Stimulated activated CD4-positive, alpha-beta T cell treated with anti-CD3 and anti-CD28 coated beads, TNF-alpha, amount 100 ng/mL, for 1 hour (primary cell): ENCODE measurements at places on chromosomes 12 and 14.

DNA sequence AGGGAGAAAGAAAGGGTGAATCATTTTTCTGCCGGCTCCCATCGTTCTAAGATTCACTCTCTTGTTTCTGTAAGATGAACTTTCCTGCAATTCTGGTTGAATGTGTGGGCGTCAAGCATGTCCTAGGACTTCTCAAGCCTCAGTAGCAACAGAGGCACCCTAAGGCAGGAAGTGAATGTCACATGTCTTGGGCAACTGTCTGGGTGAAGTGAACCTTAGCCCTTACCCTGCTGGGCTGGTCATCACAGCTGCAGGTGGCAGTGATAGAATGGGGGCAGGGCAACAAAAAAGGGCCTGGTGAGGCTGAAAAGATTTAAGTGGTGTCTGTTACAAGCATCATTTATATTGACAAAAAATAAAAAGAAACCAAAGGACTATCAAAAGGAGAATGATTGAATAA, 45.9 kb upstream of the CAND1 start:
- DNase-seq = no peak

- no peak for DNase-seq
These were observed 110.1 kb downstream of the SYNE2 start for GRCh38 chr14:63962906-63963305.

GRCh38 chr12:38056701-38057689, 259.6 kb upstream of the ALG10B start:
- no peak for DNase-seq

DNA sequence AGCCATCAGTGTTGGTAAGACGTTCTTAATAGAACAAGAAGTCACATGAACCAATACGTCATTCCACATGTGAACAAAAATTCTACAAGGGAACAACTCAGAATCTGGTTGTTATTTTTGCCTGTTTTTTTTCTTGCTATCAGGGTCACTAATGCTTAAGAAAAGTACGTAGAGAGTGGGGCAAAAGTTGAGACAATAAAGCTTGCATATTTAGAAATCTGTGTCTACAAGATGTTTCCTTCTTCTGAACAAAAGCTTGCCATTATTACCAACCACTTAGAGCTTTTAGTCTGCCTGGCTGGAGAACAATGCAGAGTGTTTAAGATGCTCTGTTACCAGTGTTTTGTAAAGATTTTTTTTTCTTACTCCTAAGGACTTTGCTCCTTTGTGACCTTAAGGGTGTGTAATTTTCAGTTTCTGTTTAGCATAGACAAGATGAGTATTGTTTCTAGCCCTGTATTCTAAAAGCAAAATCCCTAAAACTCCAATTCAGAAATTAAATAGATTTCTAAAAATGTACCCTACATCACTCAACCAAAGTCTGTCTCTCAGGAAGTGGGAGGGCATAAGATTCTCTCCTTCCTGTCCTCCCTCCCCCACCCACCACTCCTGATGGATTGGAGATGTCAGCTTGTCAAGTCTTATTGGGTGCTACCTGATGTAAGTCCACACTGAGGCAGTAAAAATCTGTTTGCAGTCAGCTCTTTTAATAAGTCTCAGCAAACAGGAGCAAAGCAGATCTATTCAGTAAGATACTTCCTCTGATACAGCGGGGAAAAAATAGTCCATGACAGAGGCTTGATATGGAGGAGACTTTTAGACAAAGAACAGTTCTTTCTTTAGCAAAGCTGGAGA, 267.6 kb downstream of the GRIN2B start:
- no peak for DNase-seq

DNA sequence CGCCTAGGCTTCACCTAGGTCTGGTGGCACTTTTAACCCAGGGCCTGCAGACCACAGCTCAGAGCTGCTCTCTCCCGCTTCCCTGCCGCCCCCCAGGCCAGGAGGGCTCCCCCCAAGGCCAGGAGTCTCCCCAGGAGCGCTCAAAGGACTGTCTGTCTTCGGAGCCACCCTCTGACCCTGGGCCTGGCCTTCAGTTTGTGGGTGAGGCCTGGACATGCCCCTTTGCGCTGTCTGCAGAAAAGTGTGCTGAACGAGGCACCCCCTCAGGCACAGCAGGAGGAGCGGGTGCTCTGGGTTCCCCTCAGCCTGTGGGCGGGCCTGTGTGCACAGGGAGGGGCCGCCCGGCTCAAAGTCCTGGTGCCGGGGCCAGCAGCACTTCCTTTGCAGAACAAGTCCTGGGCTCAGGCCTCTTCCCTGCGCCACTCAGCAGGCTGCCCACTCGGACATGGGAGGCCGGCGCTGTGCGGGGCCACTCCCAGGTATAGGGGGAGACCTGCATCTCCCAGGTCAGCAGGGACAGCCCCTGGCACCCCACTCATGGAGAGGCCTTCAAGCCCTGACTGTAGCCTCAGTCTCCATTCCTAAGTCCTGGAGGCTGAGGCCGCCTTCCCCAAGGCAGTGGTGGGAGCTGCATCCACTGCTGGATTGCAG, 14.3 kb downstream of the DEGS2 start:
- DNase-seq = no peak

DNA sequence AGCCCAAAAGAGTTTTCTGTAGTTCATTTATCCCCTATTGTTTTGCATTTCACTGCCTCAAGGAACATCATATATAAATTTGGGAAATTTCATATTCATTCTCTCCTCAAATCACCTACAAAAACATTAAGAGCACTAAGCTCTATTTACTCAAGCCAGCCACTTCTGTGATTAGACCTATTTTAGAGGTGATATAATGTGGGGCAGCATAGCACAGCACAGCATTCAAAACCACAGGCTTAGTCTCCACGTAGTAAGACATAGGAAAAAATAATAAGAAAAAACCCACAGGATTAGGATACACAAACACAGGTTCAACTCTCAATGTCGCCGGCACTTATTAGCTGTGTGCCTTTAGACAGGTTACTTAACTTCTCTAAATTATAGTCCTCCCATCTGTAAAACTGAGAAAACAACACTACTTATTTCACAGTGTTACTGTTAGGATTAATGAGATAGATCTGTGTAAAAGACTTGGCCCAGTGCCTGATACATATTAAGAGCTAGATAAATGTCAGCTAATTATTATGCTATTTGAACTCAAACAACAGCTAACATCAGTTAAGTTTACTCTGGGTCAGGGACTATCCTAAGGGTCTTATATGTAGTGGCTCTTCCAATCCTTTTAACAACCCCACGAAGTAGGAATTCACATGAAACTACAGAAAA, 20.3 kb downstream of the DCAF5 start:
- DNase-seq = no peak

DNA sequence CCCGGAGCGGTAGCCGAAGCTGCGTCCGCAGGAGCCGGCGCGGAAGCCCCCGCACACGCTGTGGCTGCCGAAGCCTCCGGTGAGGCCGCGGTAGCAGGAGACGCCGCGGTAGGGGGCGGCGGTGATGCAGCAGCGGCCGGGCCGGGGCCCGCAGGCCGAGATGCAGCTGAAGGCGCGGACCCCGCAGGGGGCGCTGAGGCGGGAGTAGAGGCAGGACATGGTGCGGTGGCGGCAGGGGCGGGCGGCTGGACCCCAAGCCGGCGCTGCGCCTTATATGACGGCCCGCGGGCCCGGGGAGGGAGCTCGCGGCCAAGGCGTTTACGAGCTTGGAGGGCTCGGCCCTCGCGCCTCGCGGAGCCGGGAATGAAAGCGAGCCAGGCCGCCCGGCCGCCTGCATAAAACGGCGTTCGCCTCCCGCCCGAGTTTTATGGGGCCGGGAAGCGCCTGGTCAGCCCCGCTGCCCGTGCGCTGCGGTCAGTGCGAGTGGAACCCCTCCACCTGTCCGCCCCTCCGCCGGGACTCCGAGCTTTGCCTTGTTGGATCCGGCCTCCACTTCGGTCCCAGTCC, 16.0 kb upstream of the KRT86 start:
- no peak for DNase-seq

GRCh38 chr12:82366197-82366596, 7.9 kb downstream of the METTL25 start:
- DNase-seq = no peak

DNA sequence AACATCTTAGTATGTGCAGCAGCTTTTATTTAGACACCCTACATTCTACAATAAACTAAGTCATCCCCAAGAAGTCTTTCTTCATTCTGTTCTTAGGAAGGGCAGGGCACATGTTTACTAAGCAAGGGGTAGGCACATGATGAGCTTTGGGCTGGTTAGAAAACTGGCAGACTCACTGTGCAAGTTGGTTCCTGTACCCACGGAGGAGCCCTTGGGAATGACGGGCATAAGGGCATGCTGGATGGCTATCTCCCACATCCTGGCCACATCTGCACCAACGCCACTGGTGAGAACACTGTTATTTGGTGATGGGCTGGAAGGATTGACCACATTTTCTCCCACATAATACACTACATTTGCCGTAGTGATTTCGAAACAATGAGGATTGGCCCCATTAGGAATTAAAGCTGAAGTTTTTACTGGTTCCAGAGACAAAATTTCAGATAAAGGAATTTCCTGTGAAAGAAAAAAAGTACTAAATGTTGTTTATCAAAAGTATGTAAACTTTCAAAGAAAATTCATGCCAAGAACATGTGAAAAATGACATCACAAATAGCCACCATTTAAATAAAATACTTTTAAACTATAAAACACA, 297.0 kb downstream of the PRKD1 start:
- DNase-seq = no peak

GRCh38 chr12:124512667-124513296, 54.6 kb downstream of the NCOR2 start:
- no peak for DNase-seq

- DNase-seq = no peak
These were observed 3.4 kb upstream of the TMEM229B start for GRCh38 chr14:67491741-67492507.

DNA sequence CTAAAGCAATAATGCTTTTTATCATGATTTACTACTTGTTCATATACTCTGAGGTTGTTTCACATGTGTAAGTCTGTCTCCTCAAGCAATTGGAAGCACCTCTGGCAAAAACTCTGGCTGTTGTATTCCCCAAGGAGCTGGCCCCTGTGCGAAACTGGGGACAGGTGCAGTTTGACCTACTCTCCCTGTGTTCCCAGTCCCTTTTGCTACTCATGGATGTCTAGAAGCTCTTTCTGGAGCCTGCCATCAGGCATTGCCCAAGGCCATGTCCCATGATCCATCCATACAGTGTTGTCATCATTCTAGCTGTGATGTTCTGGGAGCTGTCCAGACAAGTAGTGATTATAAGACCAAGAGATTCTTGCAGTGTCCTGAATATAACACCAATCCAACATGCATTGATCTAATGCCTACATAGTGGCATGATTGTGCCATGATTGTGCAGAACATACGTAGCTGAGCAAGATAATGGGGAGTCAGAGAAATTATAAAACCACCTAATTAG, 14.9 kb downstream of the AKAP6 start:
- DNase-seq = no peak

- DNase-seq = no peak
These were observed 91.0 kb downstream of the LRRC74A start for GRCh38 chr14:76917158-76917596.

- no peak for DNase-seq
These were observed 3.0 kb downstream of the GAS2L3 start for GRCh38 chr12:100576331-100577036.

DNA sequence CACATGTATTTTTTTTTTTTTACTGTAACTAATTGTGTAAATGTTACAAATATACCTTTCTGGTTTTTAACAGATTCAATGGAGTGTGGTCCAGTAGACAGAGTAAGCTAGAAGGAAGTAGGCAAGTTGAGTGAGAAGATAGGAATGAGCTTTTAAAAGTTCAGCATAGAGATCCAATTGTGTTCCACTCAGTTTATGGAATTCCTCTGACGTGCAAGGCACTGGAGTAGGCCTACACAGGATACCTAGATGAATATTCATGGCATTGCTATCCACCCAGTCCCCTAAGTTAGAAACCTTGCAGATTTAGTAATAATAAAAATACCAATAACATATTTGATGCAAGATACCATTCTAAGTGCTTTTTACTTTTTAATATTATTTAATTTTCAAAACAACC, 225.6 kb upstream of the ARID2 start:
- no peak for DNase-seq

- DNase-seq = no peak
These were observed 671 bp downstream of the SPTB start for GRCh38 chr14:64878837-64879634.

DNA sequence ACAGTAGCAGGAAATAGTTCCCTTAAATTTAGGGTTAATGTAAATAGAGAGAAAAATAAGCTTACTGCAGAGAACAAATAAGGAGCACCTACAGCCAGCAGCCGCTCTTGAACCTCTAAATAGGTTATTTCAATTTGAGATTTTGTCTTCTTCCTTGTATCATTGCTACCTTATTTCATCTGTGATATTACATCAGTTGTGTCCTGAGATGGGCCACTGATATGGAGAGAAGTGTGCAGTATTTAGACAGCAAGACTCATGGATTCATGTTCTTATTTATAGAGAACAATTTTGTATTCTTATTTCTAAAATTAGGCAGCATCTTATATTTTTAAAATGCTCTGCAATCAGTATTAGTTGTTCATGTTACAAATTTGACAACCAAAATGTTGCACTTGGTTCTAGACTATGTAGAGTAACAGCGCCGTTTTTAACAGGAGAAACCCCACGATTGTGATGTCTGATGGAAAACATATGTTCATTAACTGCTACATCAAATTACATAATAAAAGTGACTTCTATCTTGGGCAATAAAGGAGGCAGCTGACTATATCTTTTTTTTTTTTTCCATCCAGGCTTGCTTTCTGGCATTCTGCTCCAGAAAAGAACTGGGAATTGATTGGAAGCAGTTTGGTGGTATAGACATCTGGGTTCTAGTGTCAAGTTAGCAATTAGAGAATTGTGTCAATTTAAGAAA, 117.9 kb downstream of the CAND1 start:
- DNase-seq = no peak

GRCh38 chr14:68459480-68460136, 333.3 kb downstream of the ZFP36L1 start:
- no peak for DNase-seq

DNA sequence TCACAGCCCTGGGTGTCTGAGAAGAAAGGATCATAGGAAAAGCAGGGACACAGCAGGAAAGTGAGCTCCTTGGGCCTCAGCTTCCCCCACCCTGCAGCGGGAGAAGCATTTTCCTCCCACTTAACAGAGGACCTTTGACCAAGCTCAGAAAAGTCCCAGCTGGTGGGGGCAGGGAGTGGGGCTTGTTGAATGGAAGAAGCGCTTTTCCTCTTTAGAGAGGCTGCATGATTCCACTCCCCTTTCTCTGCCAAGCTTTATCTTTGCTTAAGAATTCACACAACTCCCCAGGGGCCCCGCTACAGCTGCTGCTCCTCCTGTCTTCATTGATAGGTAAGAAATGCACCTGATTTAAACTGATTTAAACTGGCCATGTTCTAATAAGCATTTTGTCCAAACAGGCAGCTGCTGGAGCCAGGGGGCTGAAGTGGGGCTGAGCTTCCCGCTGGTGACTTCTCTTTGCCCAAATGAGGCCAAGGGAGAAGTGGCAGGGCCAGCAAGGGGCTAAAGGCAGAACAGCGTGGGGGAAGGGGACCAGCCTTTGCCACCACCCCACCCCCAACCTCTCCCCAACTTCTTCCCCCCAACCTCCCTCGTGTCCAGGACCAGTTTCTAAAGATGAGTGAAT, 1.7 kb upstream of the PAPLN start:
- DNase-seq = no peak

DNA sequence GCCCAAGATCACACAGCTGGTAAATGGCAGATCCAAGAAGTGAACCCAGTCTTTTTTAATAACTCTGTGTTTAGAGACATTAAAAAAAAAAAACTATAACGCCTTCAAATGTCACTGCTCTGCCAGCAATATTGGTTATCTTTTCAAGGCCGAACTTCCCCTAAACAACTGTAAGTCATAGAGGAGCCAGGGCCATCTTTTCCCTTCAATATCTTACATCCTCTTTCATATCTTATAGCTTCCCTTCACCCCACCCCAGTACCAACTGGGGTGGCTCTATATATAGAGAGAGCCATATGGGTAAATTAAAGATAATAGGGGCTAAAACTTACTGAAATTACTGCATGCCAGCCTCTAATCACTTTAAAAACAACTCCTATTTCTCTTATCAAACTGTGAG, 100.2 kb downstream of the STAB2 start:
- DNase-seq = no peak
